Stomach (tissue), 19 donors: ENCODE measurements at places on chromosomes 6 and 20. TPM values are rescaled to one million over a fixed set of nuclear protein-coding genes. Genes with fewer than 3 reads are reported as not detected.

The SLC13A3 gene
- 3.8 TPM for total RNA-seq

The GTSF1L gene
- total RNA-seq = not detected

The CRISP2 gene
- not detected for total RNA-seq

The TSPYL4 gene
- 2.3 TPM for total RNA-seq

The ZNF512B gene
- 9.2 TPM for total RNA-seq

The MYL9 gene
- 33.0 TPM for total RNA-seq
